ENCODE measurements at places on chromosomes 2 and 18. TPM values are rescaled to one million over a fixed set of nuclear protein-coding genes. Genes with fewer than 3 reads are reported as not detected.

UGT1A6 gene
- total RNA-seq = not detected

FIGN gene
- total RNA-seq = 2.6 TPM

CENPA gene
- 20.4 TPM for total RNA-seq

OTOS gene
- total RNA-seq = not detected

EML6 gene
- 0.62 TPM for total RNA-seq

UGT1A4 gene
- total RNA-seq = not detected

REG3A gene
- total RNA-seq = not detected

PKDCC gene
- not detected for total RNA-seq

HOXD10 gene
- total RNA-seq = 15.1 TPM

- no peak for DNase-seq
Measured at GRCh38 chr2:206456078-206456754, 12.9 kb downstream of the ADAM23 start.

GRCh38 chr2:104745846-104746245, 108.1 kb upstream of the POU3F3 start:
- DNase-seq = no peak

DNA sequence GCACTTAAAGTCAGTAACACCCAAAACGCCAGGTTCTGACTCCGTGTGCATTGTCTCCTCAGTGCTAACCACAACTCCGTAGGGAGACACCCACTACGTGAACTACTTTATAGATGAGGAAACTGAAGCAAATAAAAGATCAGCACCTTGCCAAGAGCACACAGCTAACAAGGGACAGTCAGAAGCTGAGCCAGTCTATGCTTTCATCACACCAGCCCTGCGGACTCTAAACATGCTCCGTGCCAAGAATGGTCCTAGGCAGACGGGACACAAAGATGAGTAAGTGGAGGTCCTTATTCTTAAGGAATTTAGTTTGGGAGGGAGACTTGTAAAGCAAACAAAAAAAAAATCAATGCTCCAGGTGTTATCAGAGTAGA, 9.6 kb downstream of the MBOAT2 start:
- no peak for DNase-seq

DNA sequence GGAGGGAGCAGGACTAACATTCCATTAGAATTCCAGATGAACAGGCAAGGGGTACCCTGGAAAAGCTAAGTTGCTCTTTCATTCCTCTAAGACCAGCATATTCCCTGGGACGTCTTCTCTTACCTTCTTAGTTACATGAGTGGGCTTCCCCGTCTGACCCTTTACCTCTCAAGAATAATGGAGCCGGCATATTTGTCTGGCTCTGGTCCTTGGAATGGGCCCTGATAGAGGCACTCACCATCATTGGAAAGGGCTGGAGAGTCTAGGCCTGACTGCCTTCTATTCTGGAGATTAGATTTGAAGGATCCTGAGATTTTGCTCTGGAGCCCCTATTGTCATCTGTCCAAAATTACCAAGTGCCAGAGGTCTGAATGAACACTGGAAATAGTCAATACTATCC, 347.5 kb downstream of the MYCN start:
- no peak for DNase-seq

DNA sequence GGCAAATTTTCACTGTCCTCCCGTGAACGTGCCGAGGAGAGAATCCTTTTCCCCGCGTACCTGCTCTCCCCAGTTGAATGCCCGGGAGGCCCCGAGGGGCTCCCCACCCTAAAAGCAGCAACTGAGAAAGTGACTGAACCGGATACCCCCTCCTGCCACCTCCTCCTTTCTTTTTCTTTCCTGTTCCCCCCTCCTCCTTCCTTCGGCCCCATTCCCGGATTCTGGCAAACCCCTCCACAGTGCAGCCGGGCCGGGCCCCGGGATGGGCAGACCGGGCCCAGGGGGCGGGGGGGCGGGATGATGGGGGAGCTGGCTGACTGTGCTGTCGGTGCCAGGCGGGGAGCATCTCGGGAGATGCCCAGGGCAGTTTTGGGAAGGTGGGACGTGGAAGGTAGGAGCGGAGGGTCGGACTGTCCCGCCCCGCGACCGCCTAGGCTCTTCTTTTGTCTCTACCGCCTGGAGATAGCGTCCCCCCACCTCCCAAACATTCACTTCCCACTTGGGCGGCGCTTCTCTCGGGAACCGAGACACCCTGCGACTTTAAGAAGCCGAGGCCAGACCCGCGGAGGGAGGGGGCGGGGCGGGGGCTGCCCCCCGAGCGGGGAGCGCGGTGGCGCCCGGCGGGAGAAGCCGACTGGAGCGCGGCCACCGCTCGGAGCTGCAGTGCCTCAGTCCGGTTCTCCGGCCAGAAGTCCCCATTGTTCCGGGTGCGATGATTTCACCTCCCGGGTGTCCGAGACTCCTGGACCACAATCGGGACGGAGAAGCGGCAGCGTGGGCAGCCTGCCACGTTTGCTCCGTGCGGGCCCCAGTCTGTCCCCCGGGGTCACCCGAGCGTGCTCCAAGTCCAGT, 8.2 kb downstream of the DLX2 start:
- peak; percentile 34 for DNase-seq

DNA sequence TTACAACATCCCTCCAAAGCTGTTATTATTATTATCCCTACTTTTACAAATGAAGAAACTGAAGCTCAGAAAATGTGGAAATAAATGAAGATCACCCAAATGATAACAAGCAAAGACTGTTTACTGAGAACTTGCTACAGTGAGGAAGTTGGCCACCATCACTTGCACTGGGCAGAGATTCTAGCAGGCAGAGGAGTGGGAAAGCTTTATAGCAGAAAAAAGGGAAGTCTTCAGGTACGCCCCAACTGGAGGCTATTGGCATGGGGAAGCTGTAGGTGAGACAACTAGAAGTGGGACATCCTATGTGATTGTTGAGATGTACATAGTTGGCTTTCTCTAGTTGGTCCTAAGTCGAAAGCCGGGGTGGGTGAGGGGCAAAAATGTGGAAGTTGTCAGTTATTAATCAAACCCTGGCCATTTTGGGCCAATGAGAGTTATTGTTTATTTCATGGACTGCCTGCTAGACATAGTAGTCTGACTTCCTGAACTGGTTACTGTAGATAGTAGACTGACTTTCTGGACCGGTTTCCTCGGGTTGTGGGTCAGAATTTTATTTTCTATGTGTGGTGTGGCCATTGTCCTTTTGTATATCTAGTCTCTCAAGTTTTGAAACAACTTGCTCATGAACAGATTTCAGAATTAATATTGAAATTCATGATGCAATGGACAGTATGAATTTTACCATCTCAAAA, 40.2 kb upstream of the STAT4 start:
- no peak for DNase-seq

- no peak for DNase-seq
Measured at GRCh38 chr2:136297312-136297711, 179.4 kb upstream of the CXCR4 start.

DNA sequence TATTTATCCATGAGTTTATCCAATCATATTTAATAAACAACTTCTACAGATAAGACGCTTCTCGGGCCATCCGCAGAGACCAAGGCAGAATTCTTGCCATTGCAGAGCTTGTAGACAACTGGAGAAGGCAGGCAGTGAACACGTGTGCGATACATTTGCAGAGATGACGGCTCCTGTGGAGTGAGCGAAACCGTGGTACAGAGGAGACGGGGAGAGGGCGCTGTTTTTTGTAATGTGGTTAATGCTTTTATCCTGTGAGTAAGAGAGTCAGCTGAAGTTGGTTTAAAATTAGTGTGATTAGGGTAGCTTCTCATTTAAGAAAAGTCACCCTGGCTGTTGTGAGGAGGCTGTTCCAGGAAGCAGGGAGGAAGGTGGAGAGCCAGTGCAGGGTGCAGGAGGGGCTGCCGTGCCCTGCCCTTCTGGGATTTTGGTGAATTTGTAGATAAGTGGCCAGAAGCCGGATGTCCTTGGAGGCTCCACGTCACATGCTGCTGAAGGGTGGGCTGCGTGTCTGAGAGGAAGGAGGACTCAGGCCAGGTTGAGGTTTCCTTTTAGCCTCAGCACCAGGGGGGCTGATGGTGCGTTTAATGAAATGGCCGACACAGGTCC, 151.4 kb downstream of the SNTG2 start:
- no peak for DNase-seq

DNA sequence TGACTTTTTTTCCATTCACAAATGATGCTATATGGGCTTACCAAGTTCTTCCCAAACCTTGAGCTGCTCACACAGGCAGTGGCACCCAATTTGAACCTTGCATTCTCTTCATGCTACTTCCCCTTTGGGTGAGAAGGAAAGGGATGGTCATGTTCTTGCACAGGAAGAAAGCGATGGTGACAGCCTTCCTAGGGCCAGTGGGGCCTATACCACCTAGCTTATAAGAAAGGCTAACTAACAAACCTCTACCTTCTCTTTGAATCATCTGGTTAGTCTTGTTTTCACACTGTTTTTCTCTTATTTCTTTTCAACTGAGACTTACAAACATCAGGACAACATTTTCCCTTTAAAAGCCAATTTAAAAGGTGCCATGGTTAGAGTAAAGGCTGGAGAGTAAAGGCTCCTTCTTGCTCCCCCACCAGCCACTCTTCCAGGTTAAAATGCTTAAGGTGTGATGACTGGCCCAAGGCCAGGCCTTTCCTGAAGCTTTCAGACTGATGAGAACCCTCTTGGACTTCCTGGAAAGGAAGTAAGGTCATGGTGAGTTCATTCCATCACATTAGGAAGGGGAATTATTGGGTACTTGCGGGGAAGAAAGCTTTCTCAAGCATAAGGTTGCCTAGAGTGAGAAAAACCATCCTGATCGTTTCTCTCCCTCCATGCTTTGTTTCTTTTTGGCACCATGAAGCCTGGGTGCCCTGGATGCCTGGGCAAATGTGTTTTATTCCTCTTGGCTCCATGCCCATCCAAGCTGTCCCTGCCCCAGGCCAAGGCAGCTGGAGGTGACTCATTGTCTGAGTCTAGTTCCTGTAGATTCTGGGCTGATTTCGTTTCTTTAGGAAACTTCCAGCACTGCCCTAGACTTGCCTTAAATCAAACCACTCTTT, 41.4 kb upstream of the ITGB6 start:
- peak; percentile 65 for DNase-seq

GRCh38 chr2:217935901-217936684, 66.7 kb downstream of the TNS1 start:
- DNase-seq = peak; percentile 40

- DNase-seq = no peak
Measured at GRCh38 chr18:67239826-67240225, 276.7 kb downstream of the DSEL start.

GRCh38 chr18:944440-944839, 39.8 kb downstream of the ADCYAP1 start:
- DNase-seq = peak; percentile 1

DNA sequence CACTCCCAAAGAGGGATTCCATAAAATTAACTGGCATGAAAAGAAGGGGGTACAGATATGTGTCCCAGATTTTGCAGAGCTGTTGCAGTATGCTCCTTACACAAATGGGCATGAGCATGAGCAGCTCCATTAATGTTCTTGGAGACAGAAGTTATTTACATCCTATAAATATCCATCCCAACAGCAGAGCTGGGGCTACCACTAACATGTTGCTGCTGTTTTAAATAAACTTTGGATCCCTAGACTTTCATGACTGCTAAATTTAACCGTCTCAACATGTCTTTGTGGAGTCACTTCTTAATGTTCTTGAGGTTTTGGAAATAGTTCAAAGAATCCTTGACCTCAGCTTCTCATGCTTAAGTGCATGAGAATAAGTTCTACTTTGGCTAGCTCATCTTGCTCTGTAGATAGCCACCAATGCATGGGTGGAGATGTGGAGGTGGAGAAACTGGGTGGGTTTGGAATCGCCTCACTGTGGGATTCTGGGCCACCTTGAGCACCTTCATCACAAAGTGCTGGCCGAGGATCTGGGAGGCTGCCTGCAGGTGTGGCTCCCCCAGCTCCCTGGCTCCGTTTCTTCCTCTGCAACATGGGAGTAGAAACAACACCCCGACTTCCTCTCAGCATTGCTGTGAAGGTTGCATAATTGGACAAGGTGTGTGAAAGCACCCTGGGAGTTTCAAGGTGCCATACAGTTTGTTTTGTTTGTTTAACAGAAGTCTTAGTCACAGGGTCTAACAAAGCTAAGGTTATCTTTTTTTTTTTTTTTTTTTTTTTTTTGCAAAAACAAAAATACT, 307.2 kb downstream of the MYCN start:
- DNase-seq = no peak

GRCh38 chr2:143474586-143474985, 345.4 kb downstream of the ARHGAP15 start:
- DNase-seq = no peak

DNA sequence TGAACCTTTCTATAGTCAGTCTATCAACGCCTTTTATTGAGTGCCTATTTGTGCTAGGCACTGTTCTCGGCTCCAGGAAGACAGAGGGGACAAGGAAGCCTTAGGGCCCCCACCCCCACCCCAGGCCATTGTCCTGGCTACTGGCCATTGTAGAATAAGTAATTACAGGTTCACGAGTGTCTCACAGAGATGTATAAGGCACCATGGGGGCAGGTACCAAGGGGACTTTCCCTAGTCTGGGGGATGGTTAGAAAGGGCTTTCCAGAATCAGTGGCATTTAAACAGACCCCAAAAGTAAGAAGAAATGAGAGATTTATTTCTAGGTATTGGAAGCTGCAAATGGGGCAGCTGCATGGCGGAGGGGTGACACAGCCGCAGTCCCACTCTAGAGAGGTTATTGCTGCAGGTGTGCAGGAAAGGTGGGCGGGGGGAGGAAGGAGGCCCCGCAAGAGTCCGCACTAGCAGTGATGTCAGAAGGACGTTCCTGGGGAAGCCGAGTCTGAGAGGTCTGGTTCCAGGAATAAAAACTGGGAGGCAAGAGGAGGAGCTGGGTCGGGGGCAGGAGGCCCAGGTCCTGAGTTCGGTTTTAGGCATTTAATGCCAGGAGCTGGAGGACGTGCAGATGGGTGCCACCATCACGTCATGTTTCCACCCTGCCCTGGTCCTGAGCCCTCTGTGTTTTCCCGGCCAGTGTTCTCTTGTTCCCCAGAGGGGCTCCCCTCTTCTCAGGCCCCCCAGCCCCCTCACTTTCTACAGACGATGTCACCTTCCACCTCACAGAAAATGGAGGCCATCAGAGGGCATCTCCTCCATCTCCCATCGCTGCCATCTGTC, 30.5 kb downstream of the FOSL2 start:
- no peak for DNase-seq

- DNase-seq = no peak
Measured at GRCh38 chr2:235968155-235968554, 200.0 kb downstream of the GBX2 start.

DNA sequence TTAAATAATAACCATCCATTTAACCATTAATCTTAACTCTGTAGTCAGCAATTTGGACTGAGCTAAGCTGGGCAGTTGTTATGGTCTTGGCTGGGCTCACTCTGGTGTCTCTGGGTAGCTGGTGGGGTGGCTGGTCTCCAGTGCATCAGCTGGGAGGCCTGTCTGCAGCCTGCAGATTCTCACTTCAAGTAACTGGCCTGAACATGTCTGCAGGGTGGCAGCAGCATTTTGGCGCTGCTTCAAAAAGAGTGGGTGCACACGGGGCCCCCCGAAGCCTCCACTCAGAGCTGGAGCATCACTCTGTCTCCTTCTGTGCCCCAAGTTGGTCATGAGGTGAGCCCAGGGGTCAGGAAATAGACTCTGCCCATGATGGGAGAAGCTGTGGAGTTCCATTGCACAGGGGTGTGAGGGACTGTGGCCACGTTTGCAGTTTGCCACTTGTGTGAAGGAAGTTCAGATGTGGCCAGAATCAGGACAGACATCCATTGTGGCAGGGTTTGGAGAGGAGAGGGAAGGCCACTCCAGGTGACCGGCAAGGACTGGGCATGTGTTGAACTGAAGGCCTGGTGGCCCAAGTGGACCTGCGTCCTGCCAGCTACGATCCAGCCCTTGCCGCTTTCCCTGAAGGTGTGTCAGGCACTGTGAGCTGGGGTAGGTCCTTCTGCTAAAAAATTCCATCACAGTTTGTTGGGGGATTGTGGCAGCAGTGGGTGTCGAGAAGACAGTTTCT, 4.9 kb upstream of the ALLC start:
- DNase-seq = no peak

Data from HFFc6 (cell line).